ENCODE measurements at places on chromosomes 1 and 21. TPM values are rescaled to one million over a fixed set of nuclear protein-coding genes. Genes with fewer than 3 reads are reported as not detected.

The DNASE2B gene
- total RNA-seq = 0.26 TPM

The SLAMF9 gene
- total RNA-seq = not detected

The FAM72D gene
- 1.9 TPM for total RNA-seq

The SNX7 gene
- 29.7 TPM for total RNA-seq

The EXTL1 gene
- total RNA-seq = 3.6 TPM

The RPL22 gene
- 414 TPM for total RNA-seq

The ATP1A2 gene
- 0.11 TPM for total RNA-seq
